Amygdala (tissue), 56 donors: ENCODE measurements at places on chromosomes 12 and 14.

GRCh38 chr12:94329366-94329765, 130.3 kb downstream of the CEP83 start:
- no peak for DNase-seq

DNA sequence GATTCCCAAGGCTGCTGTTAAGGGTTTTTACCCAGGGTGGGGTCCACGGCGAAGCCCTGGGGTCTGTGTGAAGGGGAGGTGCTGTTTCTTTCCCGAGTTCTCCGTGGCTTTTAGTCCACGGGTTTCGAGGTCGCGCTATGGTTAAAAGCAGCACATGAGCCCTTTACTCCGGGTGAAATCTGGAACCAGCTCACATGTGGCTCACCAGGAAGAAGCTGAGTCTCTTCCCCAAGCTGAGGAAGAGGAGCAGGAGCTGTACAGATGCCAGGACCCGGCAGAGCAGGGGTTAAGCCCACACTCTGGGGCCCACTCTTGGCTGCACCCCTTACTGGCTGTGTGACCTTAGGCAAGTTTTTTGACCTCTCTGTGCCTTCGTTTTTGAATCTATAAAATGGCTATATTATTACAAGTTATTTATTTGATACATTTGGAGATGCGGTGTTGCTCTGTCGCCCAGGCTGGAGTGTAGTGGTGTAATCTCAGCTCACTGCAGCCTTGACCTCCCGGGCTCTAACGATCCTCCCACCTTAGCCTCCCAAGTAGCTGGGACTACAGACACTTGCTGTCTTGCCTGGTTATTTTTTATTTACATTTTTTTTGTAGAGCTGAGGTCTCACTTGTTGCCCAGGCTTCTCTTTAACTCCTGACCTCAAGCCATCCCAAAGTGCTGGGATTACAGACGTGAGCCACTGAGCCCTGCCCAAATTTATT, 266.3 kb downstream of the AACS start:
- DNase-seq: no peak

DNA sequence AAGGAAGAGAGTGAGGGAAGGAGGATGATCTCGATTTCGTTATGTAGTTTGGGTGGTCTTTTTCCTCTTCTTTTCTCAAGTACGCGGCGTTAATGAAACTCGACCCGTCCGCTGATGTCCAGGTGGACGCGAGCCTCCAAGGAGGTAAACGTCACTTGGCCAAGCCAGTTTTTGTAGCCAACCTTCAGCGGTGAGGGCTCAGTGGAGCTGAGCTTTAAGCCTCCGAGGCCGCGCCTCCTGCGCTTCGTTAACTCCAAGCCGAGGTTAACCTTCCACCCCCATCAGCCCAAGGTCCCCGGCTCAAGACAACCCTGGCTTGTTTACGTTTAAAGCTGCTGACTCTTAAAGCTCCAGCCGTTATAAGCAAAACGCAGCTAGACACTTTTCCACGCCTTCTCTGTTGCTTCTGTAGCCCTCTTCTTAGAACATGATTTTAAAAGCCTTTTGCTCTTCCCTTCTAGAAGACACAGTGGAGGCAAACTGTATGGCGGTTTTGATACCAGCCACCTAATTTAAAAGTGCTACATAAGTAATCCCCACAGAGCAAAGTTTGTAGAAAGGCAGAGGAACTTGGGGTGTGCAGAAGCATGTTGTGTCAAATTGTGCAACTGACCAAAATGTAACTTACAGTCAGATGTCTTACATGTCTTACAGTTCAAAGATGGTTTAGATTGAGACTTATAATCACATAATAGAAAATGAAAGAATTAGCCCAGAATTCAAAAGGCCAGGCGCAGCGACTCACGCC, 923 bp upstream of the ITPR2 start:
- DNase-seq: no peak

DNA sequence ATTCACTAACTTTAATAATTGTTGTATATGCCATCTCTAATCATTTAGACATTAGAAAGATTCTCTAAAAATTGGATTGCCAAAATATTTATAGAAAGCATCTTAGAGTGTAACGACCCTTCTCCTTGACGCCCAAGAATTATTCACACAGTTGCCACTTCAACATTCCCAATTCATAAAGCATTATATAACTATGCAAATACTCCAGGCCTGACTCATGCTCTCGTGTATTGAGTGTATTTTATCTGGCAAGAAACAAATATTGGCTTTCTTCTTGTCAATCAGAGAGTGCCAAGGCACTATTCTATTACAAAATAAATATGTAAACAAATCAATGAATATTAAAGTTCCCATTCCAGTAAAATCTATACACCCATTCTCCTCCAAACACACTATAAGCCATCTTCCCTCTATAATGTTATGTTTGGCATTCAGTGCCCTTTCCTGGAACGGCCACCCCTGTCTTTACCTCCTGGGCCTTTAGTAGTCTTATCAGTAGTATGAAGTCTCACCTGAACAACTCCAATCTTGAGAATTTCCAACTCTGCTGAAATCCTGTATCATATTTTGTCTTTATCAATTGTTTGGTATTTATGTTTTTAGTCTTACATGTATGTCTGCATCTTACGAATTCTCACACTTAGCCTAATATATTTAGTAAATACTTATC, 182.6 kb downstream of the PIK3C2G start:
- no peak for DNase-seq

- DNase-seq: no peak
Measured at GRCh38 chr12:98873776-98874175, 228.7 kb downstream of the APAF1 start.
